ENCODE measurements at places on chromosomes 6 and 20.

DNA sequence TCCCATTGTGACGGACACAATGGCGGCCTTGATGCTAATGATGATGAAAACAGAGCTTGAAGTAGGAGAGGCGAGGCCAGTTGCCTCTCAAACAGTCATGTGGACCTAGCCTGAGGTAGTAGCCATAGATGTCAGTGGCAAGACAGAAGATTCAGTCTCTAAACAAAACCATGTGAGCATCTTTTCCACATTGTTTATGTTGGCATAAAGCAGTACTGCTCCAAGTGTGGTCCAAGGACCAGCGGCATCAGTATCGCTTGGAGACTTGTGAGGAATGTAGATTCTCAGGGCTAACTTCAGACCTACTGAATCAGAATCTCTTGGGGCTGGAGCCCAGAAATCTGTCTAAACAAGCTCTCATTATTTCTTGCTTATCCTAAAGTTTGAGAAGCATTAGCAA lies 312.8 kb upstream of the JAG1 start:
- DNase-seq, result no peak

- no peak for DNase-seq
These were observed 9.2 kb downstream of the HSPA1B start for GRCh38 chr6:31836474-31837368.

DNA sequence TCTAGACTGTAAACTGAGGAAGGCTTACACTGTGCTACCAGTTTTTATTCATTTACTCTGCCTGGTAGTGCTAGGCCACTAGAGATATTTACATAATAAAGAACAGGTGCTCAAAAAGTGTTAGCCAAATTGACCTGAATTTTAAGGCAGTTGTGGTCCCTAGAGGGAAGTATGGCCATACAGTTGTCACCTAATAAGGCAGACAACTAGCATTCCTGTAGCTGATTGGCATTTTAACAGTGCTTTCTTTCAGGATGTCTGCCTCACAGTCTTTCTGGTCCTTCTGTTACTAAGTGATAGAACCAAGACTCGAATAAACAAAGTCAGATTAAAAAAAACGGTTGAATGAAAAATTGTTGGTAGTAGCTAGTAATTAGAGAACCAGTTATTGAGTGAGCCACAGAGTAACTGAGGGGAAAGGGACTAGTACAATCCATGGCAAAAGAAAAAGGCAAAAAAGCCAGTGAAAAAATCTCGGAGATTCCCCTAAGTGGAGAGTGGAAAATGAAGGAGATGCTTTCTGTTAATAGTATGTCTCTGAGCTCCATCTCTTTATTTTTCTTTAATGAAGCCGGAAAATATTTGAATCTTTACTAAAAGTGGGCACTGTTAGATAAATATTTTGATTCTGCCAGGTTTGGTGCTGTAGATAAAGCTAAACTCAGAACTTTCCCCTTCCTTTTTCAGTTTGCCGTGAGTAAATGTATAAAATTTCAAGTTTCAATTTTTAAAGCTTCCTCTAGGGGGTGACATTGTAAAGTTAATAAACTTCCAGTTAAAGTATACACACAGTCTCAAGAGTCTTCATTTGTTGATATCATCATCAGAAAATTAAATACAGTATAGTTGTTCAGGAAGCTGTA lies 9.1 kb downstream of the VTA1 start:
- DNase-seq, result no peak

DNA sequence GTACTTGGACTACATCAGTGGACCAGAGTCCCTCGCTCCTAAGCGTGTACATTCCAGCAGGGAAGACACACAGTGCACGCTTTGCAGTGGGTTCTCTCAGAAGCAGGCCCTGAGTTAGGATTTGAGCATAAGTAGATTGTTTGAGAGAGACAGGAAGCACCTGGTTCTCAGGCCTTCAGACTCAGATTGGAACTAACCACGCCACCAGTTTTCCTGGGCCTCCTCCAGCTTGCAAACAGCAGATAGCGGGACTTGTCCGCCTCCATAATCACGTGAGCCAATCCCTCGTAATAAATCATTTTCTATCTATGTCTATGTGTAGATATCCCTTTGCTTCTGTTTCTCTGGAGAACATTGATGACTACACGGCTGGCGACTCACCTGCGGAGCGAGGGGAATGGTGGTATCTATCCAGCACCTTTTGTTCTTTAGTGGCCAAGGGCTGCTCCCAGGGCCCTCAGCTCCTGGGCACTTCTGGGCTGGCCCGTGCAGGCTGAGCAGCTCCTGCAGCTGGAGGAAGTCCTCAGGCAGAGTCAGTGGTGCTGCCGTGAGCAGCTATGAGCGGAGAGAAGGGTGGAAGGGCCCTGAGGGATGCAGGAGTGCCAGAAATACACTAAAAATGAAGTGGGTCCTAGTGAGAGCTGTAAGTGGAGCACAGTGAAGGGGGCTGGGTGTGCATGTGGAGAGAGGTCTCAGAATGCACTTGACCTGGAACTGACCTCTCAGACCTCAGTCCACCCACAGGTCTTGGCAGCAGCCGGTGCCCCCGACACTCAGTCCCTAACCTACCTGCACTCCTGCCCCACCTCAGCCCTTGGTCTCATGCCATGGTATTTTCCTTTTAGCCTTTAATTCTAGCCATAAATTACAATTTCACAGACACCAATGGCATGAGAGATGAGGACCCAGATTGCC lies 76.9 kb downstream of the STK35 start:
- no peak for DNase-seq

DNA sequence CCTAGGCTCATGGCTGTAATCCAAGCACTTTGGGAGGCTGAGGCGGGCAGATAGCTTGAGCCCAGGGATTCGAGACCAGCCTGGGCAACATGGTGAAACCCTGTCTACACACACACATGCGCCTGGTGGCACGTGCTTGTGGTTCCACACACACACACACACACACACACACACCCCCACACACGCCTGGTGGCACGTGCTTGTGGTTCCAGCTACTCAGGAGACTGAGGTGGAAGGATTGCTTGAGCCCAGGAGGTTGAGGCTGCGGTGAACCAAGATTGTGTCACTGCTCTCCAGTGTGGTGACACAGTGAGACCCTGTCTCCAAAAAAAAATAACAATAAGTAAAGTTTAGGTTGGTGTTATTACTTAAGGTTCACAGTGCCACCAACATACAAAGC lies 165.8 kb downstream of the ZFAND3 start:
- no peak for DNase-seq

DNA sequence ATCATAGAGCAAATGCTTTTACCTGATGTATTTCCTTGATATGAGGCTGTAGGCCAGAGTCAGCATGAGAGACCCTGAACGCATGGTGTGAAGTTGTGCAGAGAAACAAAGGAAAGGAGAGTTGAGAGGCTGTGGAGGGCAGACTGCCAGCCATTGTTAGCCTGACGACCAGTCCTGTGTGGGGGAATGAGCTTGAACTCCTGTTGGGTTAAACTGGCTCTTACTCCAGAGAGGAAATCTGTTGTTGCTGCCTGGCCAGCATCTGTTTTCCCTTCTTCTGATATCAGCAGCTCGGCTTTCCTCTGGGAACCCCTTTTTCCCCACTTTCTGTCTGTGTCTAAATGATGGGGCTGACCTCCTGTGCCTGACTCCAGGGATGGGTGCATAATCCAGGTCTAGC lies 158.2 kb upstream of the ZFP64 start:
- no peak for DNase-seq

GRCh38 chr20:34215711-34216381 lies 25.4 kb upstream of the ASIP start:
- no peak for DNase-seq
